Esophagus (tissue), 2 donors: ENCODE measurements at places on chromosomes 3 and 15. TPM values are rescaled to one million over a fixed set of nuclear protein-coding genes. Genes with fewer than 3 reads are reported as not detected.

CLSTN2 gene
- 0.20 TPM for polyA plus RNA-seq

SNX22 gene
- 1.1 TPM for polyA plus RNA-seq

SLC6A1 gene
- polyA plus RNA-seq = 6.9 TPM

COL6A5 gene
- polyA plus RNA-seq = 0.04 TPM

TTC21A gene
- 5.6 TPM for polyA plus RNA-seq

MYO5A gene
- 1.9 TPM for polyA plus RNA-seq

ZNF619 gene
- polyA plus RNA-seq = 0.84 TPM

ANKUB1 gene
- not detected for polyA plus RNA-seq

GOLGA8T gene
- polyA plus RNA-seq = not detected

AP3S2 gene
- polyA plus RNA-seq = 6.0 TPM

CAND2 gene
- polyA plus RNA-seq = 0.84 TPM

NDN gene
- 5.1 TPM for polyA plus RNA-seq

CAMKV gene
- not detected for polyA plus RNA-seq

AGTR1 gene
- polyA plus RNA-seq = 0.35 TPM

DUOXA2 gene
- polyA plus RNA-seq = 39.1 TPM

XIRP1 gene
- 0.07 TPM for polyA plus RNA-seq

LRRC2 gene
- 0.14 TPM for polyA plus RNA-seq

ARL8B gene
- 45.5 TPM for polyA plus RNA-seq

DPPA4 gene
- not detected for polyA plus RNA-seq

GOLGA8J gene
- polyA plus RNA-seq = not detected

TAGLN3 gene
- polyA plus RNA-seq = 0.06 TPM

TMC3 gene
- not detected for polyA plus RNA-seq

RHOV gene
- 138 TPM for polyA plus RNA-seq

UROC1 gene
- not detected for polyA plus RNA-seq

CCR8 gene
- polyA plus RNA-seq = 0.06 TPM

TKT gene
- polyA plus RNA-seq = 374 TPM

KLF13 gene
- polyA plus RNA-seq = 9.0 TPM

LRRIQ4 gene
- polyA plus RNA-seq = not detected

P2RY1 gene
- polyA plus RNA-seq = 8.9 TPM

TUSC2 gene
- 14.2 TPM for polyA plus RNA-seq

CEP19 gene
- polyA plus RNA-seq = 0.82 TPM

ZNF502 gene
- 1.9 TPM for polyA plus RNA-seq

A4GNT gene
- polyA plus RNA-seq = not detected

CHDH gene
- polyA plus RNA-seq = 0.53 TPM

OPA1 gene
- polyA plus RNA-seq = 9.2 TPM

GATM gene
- polyA plus RNA-seq = 12.5 TPM
